Cerebellar cortex (tissue), 1 donor: ENCODE measurements at places on chromosomes 2 and 18.

GRCh38 chr18:78860117-78860516, 119.5 kb upstream of the SALL3 start:
- DNase-seq, result no peak

- DNase-seq, result no peak
Measured at GRCh38 chr2:47864566-47864965, 41.7 kb downstream of the FBXO11 start.

DNA sequence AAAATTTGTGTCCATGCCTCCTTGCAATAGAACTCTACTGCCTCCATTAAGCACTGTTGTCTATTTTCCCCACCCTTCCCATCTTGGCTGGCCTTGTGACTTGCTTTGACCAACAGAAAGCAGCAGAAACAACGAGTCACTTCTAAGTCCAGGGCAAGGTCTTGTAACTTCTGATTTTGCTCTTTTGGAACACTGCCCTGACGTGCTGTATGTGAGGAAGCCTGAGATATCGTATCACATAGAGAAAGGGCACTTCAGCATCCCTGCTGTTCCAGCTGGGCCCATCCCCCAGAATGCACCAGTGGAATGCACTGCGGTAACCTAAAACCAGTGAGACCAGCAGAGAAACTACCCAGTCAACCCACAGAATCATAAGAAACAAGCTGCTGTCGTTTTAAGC, 28.1 kb downstream of the NCKAP1 start:
- no peak for DNase-seq

DNA sequence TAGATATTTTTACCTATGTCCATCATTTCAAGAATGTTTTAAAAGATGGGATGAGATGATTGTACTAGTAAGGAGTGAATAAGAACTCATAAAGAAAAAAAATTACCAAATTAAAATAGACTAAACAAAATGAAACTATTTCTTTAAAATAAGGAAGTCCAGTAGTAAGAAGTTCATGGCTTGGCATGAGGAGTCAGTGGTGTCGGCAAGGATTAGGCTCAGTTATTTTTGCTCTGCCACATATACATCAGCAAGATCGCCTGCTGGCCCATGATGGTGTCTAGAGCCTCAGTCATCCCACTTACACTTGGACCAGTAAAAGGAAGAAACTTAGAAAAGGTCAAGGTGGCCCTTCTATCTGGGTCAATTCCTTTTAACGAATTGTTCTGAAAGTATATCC, 300.9 kb upstream of the SLC8A1 start:
- DNase-seq, result no peak

- DNase-seq, result no peak
Measured at GRCh38 chr2:12287220-12287751, 429.4 kb upstream of the TRIB2 start.

DNA sequence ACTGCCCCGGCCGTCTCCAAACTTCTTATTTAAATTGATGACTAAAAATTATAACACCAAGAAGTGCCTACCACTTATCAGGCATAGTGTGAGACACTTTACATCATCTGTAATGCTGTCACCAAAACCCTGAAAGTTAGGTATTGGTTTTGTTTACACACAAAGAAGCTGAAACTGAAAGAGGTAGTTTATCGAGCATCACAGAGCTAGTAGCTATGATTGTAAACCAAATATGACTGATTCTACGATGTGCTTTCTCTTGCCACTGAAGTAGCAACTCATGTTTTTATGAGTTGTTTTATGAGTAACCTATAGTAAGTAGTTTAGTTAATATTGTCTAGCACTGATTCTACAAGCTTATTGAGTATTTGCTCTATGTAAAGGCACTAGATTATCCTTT, 31.5 kb downstream of the DYNC1I2 start:
- no peak for DNase-seq

- peak; percentile 12 for DNase-seq
Measured at GRCh38 chr18:36769611-36770314, 59.0 kb downstream of the TPGS2 start.

- no peak for DNase-seq
Measured at GRCh38 chr2:234392041-234392615, 104.8 kb downstream of the ARL4C start.

GRCh38 chr2:238857959-238858358, 10.1 kb downstream of the TWIST2 start:
- DNase-seq, result no peak

- DNase-seq, result no peak
Measured at GRCh38 chr2:27059141-27059820, 7.8 kb downstream of the AGBL5 start.

DNA sequence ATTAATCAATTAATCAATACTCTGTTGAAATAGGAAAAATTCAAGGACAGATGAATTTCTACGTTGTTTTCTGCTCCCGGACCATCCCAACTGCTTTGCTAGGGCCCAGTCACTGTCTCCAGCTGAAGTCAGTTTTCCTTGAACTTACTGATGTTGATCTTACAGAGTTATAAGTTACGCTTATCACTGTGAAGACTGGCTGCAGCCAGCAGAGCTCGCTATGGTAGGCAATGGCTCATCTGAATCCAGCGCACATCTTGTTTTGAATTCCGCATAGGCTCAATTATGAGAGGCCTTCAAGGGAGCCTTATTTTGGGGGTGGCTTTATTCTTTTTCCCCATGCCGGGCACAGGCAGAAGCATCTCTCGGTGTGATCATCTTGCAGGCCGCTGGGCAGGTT, 2.7 kb downstream of the MC2R start:
- DNase-seq, result no peak

DNA sequence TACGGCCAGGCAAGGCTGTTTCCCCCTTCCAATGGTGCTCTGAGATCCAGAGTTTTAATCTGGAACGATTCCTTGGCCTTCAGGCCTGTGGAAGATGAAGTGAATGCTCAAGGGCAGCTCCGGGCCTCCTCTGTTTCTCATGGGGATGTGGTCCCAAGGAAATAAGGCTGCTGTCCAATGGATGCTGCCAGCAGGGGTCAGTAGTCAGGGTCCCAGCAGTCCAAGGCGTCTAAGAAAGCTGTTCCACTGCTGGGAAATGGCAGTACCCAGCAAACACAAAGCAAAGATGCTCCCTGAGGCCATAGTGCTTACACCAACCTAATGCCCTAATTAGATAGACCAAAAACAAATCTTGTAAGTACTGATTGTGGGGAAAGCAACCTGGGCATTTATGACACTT, 12.5 kb downstream of the NMS start:
- DNase-seq, result peak; percentile 10

DNA sequence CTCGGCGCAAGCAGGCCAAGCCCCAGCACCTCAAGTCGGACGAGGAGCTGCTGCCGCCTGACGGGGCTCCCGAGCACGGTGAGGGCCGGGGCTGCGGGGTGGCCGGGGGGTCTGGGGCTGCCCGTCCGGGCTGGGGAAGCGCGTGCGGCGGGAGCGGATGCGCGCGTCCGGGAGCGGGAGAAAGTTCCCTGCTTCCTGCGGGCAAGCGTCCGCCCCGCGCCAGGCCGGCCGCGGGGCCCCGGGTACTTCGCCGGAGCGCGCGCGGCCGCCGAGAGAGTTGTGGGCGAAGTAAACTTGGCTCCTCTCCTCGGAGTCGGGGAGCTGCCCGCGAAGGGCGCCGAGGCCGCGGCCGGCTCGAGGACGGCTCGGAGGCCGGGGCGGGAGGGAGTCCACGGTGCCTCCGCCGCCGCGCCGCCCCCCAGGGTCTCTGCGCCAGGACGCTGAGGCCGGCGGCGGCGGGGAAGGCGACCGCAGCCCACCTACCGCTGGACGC, 707 bp downstream of the SALL3 start:
- DNase-seq, result no peak

- DNase-seq, result no peak
Measured at GRCh38 chr2:224039770-224040440, 819 bp upstream of the SERPINE2 start.

- DNase-seq, result no peak
Measured at GRCh38 chr2:1907291-1907690, 163.0 kb upstream of the PXDN start.

DNA sequence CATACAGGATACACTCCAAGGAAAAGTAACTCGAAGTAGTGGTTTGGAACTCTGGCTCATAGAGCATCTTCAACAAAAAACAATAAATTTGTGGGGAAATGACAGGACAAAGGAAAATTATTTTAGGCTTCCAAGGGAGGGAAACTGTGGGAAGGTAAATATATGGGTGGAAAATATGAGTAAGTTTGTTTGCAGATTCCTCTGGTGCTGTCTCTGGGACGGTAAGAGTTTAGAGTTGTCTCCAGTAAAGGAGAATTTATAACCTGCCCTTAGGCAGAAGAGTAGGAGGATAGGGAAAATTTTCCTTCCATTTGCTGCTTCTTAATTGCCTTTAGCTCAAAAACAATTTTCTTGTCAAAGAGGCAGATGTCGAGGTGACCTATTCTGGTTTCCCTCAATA, 19.3 kb downstream of the HNMT start:
- DNase-seq, result no peak

DNA sequence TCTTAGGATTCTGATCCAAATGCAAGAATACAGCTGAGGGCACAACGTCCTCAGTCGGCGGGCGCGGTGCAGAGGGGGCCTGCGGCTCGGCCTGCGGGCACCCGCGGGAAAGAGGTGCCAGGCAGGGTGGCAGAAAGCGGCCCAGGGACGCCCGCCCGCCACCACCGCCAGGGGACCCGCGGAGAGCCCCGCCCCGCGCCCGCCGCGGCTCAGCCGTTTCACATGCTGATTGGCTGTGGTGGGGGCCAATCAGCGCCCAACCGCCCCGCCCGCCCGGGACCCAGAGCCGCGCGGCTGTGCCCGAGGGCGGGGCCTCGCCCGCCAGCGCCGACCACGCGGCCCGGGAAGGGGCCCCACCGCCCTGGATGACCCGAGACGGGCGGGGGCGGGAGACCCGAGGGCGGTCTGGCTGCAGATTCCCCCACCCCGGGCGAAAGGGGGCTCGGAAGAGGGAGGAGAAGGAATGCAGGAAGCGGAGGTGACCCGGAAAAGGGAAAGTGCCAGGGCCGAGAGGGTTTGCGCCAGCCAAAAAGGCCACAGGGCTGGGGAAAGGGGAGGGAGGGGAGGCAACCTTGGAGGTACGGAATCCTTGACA, 8.0 kb downstream of the IRS1 start:
- peak; percentile 84 for DNase-seq

DNA sequence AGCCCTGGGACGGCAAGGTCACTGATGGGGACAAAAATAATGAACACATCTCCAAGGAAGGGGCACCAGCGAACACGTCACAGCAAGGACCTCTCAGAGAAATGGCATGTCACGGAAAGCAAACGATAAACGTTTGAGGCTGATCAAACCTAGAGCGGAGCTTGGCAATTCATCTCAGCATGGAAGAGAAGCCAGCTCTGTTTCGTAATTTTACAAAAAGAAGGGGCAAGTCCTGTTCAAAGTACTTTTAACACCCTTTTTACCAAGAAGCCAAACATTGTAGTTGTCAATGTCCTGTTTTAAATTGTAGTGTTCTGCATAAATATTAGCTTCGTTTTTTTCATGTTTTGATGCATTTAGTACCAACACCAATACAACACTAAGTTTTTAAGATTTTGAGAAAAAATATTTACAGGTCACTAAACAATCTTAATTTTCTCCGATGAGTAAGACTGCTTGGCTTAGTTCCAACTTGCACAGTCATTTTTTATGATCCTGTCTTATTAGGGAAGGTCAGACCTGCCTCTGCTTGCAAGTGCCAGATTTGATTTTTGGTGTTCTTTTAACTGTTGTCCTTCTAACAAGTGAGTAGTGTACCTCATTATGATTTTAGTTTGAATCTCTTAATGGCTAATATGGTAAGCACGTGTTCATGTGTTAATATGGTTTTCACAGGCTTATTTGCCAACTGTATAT, 818.5 kb upstream of the SALL3 start:
- DNase-seq, result no peak

GRCh38 chr2:50606145-50606544, 425.8 kb downstream of the NRXN1 start:
- DNase-seq, result no peak

DNA sequence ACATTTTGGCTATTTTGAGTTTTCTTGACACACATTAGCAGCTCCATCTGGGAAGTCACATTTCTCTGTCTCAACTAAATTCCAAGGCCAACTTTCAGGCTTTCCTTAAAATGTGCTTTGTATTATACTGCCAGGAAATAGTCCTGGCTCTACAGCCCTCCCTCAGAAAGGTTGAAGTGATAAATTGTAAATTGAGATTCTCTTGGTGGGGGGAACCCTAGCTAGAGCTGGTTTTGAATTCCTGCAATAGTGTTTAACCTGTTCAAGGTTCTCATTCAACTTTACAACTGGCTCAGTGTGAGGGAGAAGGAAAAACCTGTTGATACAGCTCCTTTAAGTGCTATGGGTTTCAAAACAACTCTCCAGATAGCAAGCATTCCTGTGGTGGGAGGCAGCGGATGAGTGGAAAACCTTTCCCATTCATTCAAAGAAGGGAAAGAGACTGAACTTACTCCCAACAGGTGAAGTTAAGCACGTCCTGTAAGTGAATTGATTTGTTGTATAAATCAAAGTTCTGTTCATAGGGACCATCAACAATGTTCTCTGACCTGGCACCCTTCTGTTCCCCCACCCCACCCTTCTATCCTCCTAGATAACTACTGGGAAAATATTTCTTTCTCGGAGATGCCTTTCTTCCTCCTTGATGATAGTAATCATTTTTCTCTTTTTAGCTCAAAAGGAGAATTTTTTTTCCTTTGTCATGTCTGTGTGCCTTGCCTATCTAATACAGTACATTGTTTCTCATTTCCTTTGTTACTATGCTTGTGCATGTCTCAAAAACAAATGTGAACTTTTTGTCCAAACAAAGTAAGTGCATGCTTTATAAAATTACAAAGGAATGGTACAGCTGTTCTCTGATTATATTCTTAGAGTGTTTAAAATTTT, 44.2 kb upstream of the SLC39A10 start:
- DNase-seq, result no peak

- DNase-seq, result peak; percentile 82
Measured at GRCh38 chr2:207149249-207150213, 16.2 kb downstream of the KLF7 start.

- DNase-seq, result no peak
Measured at GRCh38 chr2:85675427-85675826, 7.4 kb upstream of the SFTPB start.

- no peak for DNase-seq
Measured at GRCh38 chr2:26561918-26562810, 79.0 kb downstream of the CIB4 start.
